ENCODE measurements at places on chromosomes 3 and 15.

- no peak for DNase-seq
These were observed 1038.8 kb downstream of the AGBL1 start for GRCh38 chr15:87118435-87118834.

DNA sequence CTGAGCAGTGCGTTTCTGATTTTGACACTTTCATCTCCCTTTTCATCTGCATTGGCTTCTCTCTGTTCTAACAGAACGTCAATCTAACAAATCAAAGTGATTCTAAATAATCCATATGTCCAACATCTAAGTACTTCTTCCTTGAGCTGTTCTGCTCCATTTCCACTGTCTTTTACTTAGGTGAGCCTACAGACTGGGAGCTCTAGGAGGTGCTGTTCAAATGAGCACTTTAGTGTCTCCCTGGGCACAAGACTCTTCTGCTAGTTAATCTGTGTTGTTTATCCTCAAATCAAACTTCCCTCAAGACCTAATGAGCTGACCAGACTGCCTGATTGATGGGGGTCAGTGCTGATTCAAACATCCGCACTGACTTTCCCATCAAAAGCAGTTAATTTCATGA lies 408.1 kb downstream of the WDR72 start:
- no peak for DNase-seq

DNA sequence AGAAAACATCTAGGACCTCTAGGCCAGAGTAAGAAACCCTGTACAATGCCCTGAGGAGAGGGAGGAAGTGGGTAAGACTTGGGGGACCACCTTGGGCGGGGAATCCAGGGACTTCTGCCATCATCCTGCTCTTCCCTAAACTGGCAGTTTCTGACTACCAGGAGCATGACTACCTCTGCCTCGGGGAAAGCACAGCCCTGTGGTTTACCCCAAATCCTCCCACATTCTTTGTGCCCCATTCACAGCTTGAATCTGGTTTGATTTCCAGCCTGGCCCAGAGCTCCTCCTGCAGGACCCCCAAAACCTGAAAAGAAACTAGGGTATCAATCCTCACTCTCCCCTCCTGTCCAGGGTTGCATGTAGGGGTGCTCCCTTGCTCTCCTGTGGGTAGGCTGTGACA lies 4.7 kb downstream of the C3orf18 start:
- no peak for DNase-seq

DNA sequence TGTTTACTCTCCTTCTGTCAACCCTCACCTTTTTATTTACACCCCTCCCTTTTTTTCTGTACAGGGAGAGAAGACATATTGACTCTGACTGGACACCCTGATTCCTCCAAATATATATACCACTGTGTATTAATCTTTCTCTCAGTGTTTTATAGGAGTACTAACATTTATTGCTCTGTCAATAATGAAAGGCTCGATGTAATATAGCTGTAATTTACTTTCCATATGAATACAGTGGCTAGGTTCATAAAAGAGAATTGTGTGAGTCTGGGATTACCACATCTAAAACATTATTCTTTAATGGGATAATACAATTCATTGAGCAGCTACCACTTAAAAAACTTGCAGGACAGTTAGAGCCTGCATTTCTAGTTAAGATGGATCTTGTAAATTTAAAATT lies 194.3 kb downstream of the SV2B start:
- DNase-seq = no peak

DNA sequence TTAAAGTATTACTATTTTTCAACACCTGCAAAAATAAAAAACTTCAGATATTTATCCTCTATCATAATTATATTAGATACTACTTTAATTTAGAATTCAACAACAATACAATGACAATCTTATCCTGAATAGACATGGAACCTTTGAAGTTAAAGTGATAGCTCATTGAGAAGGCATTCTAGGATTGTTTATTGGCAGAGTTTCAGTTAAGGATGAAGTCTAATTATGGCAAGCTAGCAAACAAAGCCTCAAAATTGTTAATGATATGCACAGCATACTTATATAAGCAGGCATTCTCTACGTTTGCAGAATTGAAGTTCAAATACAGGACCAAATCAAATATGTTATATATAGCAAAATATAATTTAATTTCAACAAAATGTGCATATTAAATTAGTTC lies 91.2 kb upstream of the ABI3BP start:
- DNase-seq = no peak

- no peak for DNase-seq
These were observed 79.2 kb downstream of the TMEM108 start for GRCh38 chr3:133117342-133117741.

DNA sequence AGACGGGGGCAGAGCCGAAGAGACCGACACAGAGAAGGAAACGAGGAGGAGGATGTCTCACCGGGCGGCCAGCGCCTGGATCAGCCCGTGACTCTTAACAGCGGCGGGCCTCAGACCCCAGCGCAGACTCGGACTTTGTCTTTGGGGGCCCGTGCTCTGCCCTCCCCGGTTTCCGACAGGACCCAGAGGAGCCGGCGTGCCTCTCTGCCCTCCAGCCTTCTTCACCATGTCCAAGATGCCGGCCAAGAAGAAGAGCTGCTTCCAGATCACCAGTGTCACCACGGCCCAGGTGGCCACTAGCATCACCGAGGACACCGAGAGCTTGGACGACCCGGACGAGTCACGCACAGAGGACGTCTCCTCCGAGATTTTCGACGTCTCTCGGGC lies 1.0 kb downstream of the TSC22D2 start:
- no peak for DNase-seq

GRCh38 chr3:71376503-71376902 lies 207.0 kb downstream of the FOXP1 start:
- no peak for DNase-seq

GRCh38 chr15:78837543-78837942 lies 26.3 kb upstream of the ADAMTS7 start:
- DNase-seq = no peak

- DNase-seq = no peak
These were observed 11.6 kb downstream of the TRPC1 start for GRCh38 chr3:142735462-142735861.

DNA sequence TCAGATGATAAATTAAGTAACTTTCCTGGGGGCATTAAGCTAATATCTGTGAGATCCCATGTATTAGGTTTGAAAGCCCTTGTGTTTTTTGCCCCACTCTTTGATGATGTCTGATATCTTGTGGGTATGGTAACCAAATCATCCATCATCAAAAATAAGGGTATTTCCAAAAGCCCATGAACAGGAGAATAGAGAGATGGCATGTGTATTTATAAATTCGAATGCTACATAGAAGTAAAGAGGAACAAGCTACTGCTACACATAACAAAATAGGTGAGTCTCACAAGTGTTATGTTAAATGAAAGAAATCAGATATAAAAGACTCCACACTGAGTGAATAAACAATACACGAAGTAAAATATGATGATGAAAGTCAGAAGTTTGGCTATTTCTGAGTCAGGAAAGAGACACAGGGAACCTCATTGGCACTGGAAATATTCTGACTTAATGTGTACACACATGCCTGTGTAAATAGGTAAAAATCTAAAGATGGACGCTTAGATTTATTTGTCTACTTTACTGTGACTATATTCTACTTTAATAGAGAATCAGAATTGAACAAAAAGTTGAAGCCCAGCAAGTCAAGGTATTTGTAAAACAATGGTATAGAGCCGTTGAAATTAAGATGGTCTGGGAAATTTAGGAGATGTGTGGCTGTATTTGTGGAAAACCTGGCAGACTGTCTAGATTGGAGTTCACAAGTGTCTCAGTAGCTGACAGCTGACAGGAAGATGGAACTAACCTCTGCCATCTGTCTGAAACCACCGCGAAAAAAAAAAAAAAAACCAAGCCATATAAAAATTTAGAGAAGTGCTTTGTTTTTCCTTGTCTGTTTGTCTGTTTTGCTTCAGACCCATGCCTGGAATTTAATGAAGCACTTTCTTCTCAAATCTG lies 111.0 kb upstream of the TGFBR2 start:
- no peak for DNase-seq

- no peak for DNase-seq
These were observed 135.6 kb upstream of the ABI3BP start for GRCh38 chr3:101128786-101129185.

GRCh38 chr3:15845475-15845874 lies 47.7 kb upstream of the ANKRD28 start:
- no peak for DNase-seq

DNA sequence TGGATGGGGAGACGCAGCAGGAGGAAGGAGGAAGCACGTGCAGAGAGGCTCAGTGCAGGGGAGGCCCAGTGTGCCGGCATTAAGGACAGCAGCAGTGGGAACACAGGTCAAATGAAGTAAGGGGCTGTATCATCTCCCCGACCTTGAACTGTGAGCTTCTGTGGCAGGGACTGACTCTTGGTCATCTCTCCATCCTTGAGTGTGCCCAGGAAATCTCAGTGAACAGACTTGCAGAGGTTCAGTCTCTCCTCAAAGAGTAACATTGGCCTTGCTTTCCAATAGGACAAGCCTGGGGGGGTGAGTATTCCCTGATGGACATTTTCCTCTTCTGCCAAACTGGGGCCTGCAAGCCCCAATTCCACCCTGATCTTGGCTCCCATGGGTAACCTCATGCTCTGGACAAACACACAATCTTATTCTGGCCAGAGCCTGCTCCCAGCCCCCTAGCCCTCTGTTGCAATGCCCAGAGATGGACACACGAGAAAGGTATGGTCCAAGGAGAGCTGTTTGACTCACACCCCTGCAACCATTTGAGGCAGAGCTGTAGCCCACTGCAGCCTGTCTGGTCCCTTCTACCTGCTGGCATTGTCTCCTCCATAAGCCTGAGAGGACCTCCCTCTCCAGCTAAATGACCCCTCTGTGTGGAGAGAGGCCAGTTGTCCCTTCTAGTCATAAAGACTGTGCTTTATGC lies 50.9 kb downstream of the TLE3 start:
- no peak for DNase-seq

DNA sequence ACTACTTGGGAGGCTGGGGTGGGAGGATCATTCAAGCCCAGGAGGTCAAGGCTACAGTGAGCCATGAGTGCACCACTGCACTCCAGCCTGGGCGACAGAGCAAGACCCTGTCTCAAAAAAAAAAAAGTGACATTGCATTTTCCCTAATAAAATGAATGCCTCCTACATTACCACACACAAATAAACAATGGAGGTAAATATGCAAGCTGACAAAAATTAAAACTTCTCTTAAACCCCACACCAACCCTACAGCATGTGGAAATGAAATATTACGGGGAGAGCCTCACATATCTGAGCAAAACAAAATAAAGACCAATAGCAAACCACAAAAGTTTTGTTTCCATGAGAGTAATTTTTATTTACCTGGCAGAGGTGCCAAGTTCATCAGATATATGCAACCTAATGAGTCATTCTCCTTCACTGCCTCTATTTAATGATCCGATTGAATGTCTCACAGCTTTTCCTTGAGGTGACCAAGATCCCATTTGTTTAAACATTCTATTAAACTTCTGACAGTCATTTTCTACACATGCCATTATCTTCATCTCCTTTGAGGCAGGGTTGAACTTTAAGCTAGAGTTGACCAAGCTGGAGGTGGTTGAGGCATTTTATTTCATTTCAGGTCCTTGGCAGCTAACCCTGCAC lies 9.4 kb upstream of the CAV3 start:
- DNase-seq = peak; percentile 32

DNA sequence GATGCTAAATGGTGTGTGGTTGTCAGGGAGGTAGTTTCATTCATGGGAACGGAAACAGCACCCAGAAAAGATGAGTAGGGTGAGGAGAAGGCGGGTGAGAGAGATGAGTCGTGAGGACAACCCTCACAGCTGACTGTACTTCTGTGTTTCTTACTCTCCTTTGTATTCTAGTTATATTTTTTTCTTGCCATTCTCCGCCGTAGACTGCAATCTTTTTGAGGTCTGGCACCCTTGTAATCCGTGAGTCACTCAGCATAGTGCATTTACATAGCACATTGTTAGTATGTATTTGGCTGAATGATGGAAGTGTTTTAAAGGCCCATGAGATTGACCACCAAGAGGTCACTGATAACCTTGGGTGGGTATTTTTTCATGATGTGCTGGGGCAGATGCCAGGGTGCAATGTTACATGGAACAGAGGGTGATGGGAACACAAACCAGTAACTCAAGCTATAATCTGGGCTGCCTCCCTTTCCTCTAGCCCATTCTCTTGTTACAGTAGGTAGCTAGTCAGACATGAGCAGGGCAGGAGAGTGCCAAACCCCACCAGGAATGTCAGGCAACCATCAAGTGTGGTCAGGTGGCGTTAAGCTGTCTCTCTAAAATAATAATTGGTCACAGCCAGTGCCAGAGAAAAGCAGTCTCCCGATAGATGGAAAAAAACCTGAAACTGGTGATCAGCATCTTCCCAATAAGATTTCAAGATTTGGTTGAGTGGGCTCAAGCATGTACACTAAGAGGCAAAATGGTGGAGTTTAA lies 18.8 kb upstream of the DGKG start:
- DNase-seq = no peak

GRCh38 chr15:33716025-33716424 lies 252.3 kb upstream of the CHRM5 start:
- no peak for DNase-seq

DNA sequence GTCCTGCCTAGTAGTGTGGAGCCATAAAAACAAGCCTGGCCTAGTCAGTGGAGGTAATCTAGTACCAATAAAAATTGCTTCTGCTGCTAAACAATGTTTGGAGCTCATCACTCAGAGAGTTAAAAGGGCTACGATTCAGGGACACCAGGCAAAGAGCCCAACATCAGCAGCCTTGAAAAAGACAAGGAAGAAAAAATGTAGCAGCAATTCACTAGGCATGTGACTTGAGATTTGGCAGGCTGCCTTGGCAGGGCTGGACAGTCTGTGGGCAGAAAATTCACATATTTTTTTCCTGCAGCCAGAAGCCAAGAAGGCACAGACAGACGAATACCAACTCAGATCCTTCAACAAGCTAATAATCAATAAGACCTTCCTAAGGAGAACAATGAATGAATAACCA lies 47.2 kb downstream of the IGSF11 start:
- DNase-seq = no peak

- no peak for DNase-seq
These were observed 1.5 kb downstream of the FOXB1 start for GRCh38 chr15:60005352-60006202.

GRCh38 chr3:549636-550035 lies 353.1 kb downstream of the CHL1 start:
- DNase-seq = no peak

DNA sequence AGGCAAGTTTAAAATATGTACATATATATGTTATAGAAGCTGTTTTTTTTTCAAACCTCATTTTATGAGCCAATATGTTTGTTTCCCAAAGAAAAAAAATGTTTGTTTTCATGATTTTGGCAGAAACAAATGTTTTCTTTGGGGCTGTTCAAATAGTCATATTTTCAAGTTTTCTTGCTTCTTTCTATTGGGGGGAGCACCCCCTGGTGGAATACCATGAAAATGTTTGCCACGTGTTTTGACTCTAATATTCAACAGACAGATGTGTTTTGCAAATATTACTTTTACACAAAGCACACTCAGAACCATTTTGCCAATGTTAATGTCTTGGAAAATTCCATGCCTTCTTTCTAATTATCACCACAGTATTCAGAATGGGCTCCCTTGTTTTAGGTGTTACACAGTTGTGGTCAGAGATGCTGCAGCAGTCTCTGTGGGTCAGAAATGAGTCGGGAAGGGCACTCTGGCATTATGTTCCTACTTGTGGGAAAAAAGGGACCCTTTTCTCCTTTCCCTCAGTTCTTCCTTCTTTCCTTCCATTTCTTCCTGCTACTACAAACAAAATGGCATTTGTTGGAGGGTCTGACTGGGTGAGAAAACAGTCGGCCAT lies 817.0 kb downstream of the TUSC7 start:
- DNase-seq = no peak

- DNase-seq = no peak
These were observed 48.8 kb downstream of the EPHB3 start for GRCh38 chr3:184610245-184610871.

Data from LoVo (cell line).